ENCODE measurements at places on chromosomes 12 and 14.

GRCh38 chr14:96204151-96205058, at the start of gene BDKRB2:
Gene BDKRB2, plus strand, starts transcription at chr14:96204839. Its CDS starts 32,269 bp downstream, at chr14:96237108.
- DNase-seq = no peak

GRCh38 chr12:45988264-45988663, 2.1 kb downstream of the SCAF11 start:
- no peak for DNase-seq

GRCh38 chr14:97757491-97757890, 960.3 kb downstream of the VRK1 start:
- DNase-seq = no peak

GRCh38 chr14:63867933-63868921, 15.4 kb downstream of the SYNE2 start:
- no peak for DNase-seq

DNA sequence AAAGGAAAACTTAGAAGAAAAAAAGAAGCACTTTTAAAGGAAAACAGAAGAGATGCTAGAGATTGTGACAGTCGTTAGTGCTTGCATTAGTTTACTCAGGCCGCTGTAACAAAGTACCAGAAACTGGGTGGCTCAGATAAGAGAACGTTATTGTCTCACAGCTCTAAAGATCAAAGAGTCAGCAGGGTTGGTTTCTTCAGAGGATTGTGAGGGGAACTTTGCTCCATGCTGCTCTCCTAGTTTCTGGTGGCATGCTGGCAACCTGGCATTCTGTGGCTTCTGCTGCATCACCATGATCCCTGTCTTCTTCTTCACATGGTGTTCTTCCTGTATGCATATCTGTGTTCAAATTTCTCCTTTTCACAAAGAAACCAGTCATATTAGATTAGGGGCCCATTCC, 119.4 kb upstream of the PLEKHA5 start:
- no peak for DNase-seq

- peak; percentile 50 for DNase-seq
Observed at GRCh38 chr14:75417674-75418073, 10.1 kb upstream of the JDP2 start.

- DNase-seq = no peak
Observed at GRCh38 chr12:88307961-88308360, 165.9 kb downstream of the TMTC3 start.

DNA sequence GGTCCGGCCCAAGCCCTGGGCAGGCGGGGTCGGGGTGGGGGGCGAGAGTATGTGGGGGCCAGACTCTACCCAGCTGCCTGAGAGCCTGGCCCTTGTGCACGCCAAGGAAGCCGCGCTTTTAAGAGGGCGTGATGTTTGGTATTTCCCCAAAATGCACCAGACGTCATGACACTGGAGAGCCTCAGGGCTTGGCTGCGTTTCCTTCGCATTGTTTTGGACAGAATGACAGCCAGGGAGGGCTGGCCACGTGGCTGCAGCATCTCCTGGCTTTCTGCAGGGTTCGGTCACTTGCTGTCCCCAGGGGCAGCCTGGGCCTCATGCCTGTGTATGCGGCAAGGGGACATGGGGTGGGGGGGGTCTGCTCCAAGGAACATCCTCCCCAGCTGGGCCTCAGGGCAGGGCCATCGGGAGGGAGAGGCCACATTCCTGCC, 16.1 kb upstream of the NUDT14 start:
- DNase-seq = no peak

GRCh38 chr12:12788131-12788530, 2.7 kb downstream of the APOLD1 start:
- no peak for DNase-seq

DNA sequence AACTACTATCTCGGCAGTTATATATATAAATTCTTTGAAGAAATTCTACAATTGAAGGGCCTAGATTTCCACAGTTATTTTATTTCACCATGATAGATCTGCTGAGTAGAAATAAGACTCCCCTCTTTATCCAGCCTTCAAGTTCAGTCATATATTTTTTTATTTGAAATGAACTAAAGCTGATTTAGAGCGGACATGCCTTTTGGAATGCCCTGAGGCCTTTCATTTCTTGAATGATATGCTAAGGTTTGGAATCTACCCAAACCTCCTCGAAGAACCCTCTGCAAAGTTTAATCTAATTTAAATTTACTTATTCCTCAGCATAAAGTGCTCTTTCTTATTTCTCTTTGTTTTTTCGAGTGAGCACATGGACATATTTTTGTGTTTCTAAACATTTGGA, 15.1 kb downstream of the SIX1 start:
- DNase-seq = no peak

DNA sequence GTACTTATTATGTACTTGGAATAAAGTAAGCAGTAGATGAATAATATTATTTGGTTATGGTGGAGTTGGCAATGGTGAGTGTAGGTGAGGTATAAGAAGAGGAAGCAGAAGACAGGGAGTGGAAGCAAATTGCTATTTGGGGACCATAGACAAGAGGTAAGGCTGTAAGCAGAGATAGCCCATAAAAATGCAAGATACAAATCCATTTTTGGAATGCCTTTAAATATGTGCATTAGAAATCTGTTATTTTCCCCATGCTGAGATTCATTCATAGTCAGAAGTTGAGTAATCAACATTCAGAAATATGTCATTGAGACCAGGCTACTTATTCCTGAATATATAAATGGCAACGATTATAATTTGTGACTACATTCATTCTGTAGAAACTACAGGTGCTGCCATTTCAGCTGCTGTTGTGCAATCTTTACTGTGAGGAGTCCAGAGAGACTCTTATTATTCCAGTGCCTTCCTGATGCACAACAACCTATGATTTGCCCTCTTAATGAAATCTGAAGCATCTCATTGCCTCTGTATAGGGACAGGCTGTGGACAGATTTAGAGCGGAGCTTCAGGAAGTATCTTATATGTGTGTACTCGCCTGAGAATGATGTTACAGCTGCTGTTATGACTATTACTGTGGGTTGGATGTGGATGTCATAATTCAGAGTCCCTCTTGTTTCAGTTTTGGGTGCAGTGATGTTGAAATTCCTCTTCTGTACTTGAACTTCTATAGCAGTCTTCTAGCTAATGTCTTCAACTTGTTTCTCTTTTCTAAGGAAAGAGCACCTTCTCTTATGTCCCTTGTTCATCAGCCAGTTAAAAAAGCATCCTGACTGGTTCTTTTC, 173.8 kb downstream of the NAV3 start:
- DNase-seq = no peak

DNA sequence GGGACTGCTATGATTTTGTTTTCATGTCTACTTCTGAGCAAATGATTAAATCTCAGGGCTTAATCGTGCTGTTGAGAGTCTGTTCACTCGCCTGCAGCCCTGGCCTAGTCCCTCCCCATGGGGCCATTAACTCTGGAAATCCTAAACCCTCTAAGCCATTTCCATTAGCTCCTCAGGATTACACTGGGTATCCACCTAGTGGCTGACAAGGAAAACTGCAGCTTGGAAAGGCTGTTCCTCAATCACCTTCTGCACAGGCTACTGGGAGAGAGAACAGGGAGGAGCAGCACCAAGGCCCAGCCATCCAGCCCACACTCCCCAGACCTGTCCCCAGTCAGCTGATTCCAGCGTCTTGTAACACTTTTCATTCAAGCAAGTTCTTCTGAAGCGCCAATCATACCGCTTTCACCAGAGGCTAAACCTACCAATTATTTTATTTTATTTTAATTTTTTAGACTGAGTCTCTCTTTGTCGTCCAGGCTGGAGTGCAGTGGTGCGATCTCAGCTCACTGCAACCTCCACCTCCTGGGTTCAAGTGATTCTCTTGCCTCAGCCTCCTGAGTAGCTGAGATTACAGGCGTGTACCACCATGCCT, 48.7 kb downstream of the NEUROD4 start:
- peak; percentile 38 for DNase-seq

DNA sequence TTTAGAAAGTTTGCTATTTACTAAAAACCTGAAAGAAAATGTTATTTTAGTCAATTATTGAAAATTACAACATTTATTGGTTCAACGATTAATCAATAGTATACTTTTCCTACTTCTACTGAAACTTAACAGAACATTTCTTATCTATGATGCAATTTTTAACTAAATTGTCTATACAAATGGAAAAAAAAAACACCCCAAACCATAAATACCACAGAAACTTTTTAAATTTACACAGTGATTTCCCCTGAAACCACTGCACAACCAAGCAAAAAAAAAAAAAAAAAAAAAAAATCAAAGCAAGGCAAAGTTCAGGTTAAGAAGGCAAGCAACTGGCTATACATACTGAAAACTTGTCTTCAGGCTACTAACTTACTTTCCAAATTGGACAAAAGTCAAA, 71.9 kb upstream of the POC1B start:
- no peak for DNase-seq

DNA sequence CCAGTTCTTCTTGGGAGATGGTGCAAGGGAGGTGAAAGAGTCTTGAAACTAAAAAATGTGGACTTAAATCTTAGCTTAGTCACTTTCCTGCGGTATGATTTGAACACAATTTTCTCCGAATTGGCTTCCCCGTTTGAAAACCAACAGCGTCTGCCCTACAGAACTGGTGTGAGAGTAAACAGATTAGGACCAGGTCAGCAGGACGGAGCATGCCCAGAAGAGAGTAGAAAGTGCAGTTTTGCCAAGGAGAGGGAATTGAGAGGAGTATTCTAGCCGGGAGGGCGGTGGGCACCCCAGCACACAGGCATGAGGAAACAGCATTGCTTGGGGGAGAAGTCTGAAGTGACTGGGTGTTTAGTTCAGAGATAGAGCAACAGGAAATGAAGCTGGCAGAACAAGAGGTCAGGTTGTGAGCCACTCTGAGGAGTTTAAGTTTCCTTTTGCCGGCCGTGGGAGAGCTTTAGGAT, 927.1 kb downstream of the VRK1 start:
- DNase-seq = no peak

DNA sequence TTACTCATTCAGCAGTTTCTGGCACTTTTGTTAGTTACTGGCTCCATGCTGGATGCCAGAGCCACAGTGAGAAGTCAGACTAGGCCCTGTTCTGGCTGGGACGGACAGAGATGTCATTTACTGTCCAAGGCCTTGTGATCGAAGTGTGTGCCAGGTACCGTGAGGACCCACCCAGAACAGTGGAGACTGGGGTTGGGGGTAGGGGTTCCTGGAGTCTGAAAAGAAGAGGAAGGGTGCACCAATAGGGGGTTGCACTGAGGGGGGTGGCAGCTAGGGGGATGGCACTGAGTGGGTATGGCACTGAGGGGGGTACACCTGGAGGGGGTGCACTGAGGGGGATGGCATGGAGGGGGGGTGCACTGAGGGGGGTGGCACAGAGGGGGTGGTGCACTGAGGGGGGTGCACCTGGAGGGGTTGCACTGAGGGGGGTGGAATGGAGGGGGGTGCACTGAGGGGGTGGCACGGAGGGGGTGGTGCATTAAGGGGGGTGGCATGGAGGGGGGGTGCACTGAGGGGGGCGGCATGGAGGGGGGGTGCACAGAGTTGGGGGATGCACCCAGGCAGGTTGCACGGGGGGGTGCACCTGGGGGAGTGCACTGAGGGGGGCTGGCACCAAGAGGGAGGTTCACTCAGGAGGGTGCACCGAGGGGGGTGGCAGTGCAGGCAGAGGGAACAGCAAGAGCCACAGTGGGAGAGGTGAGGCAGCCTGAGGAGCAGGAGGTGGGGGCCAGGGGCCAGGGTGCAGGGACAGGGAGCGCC, 10.6 kb upstream of the CYP46A1 start:
- no peak for DNase-seq

DNA sequence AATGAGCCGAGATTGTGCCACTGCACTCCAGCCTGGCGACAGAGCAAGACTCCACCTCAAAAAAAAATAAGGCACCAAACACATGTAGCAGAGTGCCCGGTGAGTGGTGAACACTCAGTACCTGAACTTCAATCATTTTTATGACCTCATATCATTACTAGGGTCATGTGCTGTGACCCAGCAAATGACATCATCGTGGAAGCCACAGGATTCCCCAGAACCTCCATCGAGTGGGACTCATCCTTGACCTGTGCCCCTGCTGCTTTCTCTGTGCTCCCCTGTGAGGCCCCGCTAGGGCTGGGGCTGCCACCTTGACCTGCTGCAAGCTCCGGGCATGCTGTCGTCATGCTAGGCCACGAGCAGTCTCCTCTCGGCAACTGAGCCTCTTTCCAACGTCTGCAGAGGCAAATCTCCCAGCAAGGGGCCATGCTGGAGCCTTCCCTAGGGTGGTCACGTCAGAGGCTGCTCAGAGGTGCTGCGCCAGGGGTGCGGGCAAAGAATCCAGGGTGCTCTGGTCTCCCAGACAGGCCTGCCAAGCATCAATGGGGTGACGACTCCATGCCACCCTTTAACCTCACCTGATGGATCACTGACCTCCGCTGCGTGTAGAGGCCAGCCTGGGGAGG, 18.5 kb downstream of the GLTP start:
- no peak for DNase-seq

DNA sequence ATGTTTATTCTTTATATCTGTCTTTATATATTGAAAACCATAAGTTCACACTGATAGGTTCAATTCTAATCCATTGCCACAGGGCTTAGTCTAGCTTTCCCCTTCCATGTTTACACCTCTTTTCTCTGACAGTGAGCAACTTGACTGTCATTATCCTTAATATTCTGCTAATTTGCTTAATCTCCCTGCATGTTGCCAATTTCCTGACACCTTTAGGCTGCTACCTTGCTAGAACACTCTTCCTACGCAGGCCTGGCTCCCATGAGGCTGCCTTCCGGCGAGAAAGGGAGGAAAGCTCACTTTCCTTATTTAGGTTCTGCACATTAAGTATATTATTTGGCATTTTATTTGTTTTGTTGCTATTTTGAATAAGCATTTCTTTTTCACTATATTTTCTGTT, 12.8 kb upstream of the FRS2 start:
- DNase-seq = no peak

DNA sequence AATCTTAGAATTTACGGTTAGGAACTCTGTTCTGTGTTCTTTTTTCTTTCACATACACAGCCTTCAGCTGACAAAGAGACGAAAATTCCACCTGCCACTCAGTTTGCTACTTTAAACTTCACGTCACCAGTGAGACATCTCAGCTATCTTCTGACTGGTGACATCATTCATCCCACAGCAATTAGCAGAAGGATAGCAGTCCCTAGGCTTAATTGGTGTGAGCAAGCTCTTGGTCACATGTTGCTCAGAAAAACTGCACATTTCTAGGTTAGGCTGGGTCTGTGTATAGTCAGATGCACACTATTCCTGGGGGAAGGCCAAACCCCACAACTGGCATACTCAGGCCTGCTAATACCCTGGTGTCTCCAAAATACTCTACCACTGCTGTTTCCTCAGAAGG, 23.9 kb downstream of the SLC7A7 start:
- DNase-seq = no peak

DNA sequence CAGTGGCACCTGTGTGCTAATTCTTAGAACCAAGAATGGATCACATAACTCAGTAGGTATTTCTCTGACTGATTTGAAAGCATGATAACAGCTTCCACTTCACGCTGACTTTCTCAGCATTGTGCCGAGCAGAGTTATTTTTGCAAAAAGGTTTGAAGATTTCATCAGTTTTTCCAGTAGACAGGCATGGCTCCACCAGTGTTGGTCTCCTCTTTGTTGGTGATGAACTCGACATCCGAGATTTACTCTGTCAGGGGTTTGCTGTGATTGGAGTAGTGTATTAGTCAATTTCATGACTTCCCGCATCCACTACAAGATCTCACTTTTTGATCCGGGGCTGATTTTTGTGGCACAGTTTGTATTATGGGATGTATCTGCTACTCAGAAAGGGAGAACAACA, 85.3 kb downstream of the PRKCH start:
- no peak for DNase-seq

GRCh38 chr12:99611599-99611998, 36.0 kb upstream of the GARIN6 start:
- DNase-seq = no peak

Data from GDM1 (cell line).